NCI-H2171 (cell line): ENCODE measurements at places on chromosomes 12 and 14.

- DNase-seq, result no peak
These were observed 505 bp upstream of the HEBP1 start for GRCh38 chr12:13000616-13000924.

DNA sequence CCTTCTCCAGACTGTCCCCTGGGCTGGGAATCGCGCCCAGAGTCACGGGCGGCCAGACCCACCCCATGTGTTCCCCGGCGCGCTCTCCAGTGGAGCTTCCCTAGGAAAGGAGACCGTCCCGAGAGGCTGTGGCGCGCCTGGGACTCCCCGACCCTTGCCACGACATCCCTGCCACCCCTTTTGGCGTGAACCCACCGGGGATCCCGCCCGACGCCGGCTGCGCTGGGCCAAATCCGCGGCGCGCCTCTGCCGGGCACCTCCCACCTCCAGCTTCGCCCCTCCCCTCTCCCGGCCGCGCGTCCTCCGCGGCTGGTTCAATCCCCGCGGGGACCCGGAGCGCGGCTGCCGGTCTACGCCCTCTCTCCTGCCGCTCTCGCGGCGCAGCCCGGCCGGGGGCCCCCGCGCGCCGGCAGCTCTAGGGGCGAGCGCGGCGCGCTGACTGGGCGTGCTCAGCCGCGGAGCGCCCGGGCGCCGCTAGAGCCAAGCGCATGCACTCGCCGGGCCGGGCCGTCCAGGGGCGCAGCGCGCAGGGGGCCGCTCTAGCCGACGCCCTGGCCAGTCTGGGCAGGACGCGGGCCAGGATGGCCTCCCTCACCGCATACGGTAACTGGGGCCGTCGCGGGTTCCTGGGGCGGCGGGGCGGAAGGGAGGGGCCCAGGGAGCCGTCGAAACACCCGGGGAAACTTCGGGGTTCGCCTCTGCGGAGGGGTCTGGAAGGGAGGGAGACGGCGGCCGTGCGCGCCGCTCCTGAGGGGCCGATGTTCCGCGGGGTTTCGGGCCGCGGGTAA lies 77.4 kb upstream of the ANO4 start:
- DNase-seq, result peak; percentile 57

GRCh38 chr12:25694072-25694471 lies 141.0 kb upstream of the LMNTD1 start:
- no peak for DNase-seq

DNA sequence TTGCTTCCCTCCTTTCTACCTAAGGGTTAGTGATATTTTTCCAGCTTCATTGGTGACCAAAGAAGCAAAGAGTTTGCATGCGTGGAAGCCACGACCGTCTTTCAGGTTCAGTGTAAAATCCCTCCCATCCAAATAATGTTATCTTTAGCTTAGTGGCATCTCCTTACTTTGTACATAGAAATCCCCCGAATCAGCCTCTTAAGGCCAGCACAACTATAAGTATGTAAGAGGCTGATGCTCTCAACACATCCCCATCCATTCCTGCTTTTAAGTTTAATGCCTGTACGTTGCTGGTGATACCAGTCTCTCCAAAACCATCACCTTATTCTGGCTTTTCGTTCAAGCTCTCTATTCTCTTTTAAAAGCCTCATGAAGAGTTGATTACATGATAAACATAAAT lies 14.6 kb downstream of the CDKN1B start:
- DNase-seq, result no peak

DNA sequence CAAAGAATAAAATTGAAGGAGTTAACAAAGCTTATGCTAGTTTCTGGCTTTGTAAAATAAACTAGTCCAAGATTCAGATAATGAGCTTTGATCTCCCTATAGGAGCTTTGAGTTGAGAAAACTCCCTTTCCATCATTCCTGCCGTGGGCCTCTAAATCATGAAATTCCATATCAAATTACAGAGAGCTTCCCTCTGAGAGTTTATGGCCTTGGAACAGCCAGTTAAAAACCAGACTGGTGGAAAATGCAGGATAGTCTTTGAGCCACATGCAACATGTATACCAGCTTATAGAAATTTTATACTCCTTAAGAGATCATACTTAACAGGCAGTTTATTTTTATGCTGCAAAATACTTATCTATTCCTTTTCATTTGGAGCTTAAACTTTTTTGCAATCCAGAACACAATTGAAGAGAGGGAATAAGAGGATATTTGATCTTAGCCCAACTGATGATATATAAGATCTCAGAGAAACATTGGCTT lies 175.8 kb upstream of the ATP2B1 start:
- peak; percentile 22 for DNase-seq

DNA sequence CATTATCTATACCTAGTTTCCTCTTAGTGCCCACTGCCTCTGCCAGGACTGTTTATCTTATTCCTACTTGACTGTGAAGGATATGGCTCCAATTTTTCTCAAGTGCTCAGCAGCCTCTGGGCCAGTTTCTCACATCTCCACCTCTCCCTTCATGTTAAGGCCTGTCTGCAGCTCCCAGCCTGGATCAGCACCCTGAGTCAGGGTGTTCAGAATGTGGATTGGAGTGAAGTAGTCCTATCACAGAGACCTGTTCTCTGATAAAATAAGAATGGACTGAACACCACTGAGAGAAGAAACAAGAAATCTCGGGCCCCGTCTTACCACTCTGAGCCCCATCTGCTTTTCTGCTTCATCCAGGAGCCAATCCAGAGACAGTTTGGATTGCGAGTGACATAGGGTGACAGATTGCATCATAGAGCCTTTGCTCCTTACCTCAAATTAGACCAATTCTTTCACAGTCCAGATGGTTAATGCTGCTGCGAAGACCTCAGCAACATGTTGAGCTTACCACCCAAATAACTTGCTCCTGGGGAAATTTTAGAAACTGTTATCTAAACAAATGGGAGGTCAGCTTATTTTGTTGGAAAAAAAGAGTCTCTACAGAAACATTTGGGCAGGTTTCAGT lies 473.1 kb downstream of the PDZRN4 start:
- peak; percentile 18 for DNase-seq

DNA sequence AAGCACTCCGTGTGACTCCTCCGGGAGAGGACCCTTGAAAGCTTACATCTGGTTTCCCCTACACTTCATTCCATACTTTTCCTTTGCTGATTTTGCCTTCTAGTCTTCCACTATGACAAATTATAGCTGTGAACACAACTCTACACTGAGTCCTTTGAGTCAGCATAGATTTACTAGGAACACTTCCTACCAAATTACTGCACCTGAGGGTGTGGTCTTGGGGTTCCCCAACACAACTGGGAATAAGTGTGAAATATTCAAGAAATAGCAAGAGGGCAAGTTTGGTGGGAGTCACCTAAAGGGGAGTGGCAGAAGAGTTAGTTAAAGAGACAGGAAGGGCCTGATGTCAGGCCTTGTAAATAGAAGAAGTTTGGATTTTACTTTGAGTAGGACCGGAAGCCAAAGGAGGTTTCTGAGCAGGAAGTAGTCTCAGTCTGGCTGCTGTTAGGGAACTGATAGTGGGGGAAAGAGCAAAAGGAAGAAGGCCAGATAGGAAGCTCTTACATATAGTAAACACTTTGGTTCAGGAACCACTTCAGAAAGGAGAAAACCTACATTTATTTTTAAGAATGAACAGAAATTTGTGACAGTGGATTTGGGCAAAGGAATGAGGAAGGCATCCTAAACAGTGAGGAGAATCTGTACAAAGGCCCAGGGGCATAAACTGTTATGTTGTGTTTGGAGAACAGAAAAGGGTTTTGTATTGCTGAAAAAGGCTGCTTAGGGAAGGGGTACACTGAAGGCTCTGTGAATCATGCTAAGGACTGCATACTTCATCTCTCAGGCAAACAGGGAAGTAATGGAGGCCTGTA lies 14.2 kb downstream of the SEL1L start:
- DNase-seq, result no peak

GRCh38 chr14:98886982-98887381 lies 385.0 kb downstream of the BCL11B start:
- no peak for DNase-seq

- DNase-seq, result no peak
These were observed 78.3 kb downstream of the AEBP2 start for GRCh38 chr12:19517583-19517982.

GRCh38 chr12:92362785-92363184 lies 217.1 kb upstream of the BTG1 start:
- DNase-seq, result no peak

- DNase-seq, result no peak
These were observed 7.5 kb downstream of the EMG1 start for GRCh38 chr12:6978188-6978587.

- DNase-seq, result no peak
These were observed 50.8 kb upstream of the AP4S1 start for GRCh38 chr14:30974628-30975027.

DNA sequence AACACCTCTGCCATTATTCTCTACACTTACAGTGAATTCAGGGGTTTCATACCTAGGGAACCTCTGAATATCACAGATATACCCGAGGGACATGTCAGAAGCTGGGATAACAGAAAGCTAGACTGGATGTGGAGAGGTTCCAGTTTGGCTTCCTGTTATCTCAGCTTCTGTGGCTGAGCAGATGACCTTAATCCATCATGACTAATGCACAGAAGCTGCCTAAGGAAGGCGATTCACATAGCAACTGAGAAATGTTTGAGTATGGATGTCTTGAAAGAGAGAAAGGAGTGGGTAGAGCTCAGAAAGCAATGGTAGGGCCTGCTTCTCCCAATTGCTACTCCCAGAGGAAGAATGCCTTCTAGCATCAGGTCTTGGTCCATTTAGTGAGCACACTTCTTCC lies 187.6 kb downstream of the RMST start:
- no peak for DNase-seq

DNA sequence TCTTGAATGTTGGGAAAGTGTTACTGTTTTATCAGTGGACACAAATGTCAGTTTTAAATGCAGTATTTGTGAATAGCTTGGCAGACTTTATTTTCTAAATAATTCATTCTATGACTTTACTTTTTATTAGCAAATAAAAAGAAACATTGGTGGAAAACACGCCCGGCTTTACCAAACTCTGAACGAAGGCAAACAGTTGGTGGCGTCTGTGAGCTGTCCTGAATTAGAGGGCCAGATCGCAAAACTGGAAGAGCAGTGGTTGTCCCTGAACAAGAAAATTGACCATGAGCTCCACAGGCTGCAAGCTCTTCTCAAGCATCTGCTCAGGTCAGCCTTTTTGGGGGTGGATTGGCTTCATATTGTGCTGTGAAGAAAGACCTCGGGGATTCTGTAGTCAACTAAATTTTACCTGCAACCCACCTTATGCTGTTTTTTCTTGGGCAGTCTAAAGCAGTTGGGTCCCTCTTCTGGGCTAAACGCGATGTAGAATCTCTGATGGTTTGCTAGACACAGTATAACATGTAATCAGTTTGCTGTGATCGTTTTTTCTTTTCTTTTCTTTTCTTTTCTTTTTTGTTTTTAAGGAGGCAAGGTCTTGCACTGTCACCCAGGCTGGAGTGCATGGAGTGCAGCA lies 156.4 kb downstream of the ESR2 start:
- DNase-seq, result no peak

- DNase-seq, result no peak
These were observed 18.3 kb downstream of the NCKAP5L start for GRCh38 chr12:49809906-49810389.

GRCh38 chr14:65941091-65941490 lies 528.6 kb downstream of the FUT8 start:
- peak; percentile 2 for DNase-seq

GRCh38 chr14:105945896-105946295 lies 419.5 kb downstream of the TMEM121 start:
- DNase-seq, result no peak

- DNase-seq, result no peak
These were observed 63.2 kb downstream of the ZNF664 start for GRCh38 chr12:124036171-124036598.

- DNase-seq, result no peak
These were observed 1.7 kb downstream of the DHH start for GRCh38 chr12:49092816-49093406.

DNA sequence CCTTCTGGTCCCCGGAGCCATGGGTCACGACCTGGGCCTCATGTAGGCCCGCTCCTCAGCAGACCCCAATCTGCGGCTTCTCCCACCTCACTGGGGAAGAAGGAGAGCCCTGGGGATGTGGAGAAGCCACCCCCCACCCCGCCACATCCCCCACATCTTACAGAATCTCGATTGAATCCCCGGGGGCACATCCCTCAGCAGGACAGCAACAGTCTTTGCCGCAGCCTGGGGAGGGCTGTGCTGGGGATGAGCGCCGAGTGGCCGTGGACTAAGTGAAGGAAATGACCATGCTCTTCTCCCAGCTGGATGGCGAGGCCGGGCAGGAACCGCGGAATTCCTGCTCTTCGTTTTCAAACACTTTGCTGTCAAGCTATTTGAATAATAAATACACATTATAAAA lies 169.0 kb upstream of the RTL1 start:
- no peak for DNase-seq

DNA sequence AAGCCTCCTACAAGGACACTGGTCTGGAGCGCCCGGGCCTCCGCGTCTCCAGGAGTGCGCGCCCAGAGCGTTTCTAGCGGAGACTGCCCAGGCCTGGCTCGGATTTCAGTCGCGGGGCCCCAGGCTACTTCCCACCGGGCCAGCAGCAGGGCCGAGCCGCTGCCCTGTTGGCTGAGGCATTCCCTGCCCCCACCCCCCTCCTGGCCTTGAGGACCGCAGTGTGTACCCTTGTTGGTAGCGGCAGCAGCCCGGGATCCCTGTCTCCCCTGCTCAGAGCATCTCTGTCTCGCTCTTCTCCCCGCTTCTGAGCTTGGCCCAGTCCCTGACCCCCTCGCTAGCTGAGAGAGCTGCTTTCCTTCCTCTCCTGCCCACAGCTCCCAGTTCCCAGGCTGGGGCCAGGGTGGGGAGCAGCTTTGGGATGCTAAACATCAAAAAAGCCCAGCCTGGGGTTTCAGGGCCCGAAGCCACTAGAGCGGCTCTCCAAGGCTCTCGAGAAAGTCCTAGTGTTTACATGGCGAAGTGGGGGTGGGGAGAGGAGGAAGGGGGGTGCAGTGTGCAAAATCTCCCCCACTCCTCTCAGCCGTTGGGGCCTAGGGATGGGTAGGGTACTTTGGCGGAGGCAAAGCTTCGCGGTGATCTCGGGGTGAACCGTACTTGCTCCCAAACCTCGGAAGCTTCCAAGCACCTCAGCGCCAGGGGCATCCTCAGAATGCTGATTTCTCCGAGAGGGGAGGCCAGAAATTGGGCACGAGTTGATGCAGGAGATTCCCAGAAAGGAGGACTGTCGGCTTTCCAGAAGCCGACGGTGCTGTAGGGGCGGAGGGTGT lies 6.4 kb downstream of the NKX2-1 start:
- no peak for DNase-seq

GRCh38 chr12:88590851-88591250 lies 10.6 kb upstream of the KITLG start:
- no peak for DNase-seq
